HEK293T (cell line): ENCODE measurements at places on chromosomes 4 and X.

DNA sequence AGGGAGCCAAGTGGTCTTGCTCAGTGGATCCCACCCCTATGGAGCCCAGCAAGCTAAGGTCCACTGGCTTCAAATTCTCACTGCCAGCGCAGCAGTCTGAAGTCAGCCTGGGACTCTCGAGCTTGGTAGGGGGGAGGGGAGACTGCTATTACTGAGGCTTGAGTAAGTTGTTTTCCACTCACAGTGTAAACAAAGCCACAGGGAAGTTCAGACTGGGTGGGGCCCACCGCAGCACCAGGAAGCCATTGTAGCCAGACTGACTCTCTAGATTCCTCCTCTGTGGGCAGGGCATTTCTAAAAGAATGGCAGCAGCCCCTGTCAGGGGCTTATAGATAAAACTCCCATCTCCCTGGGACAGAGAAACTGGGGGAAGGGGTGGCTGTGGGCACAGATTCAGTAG, 721.0 kb upstream of the NDST4 start:
- no peak for DNase-seq

- DNase-seq: no peak
Measured at GRCh38 chr4:77652237-77652897, 46.7 kb downstream of the CXCL13 start.

GRCh38 chrX:100819534-100819836, 706 bp upstream of the CSTF2 start:
- no peak for DNase-seq

DNA sequence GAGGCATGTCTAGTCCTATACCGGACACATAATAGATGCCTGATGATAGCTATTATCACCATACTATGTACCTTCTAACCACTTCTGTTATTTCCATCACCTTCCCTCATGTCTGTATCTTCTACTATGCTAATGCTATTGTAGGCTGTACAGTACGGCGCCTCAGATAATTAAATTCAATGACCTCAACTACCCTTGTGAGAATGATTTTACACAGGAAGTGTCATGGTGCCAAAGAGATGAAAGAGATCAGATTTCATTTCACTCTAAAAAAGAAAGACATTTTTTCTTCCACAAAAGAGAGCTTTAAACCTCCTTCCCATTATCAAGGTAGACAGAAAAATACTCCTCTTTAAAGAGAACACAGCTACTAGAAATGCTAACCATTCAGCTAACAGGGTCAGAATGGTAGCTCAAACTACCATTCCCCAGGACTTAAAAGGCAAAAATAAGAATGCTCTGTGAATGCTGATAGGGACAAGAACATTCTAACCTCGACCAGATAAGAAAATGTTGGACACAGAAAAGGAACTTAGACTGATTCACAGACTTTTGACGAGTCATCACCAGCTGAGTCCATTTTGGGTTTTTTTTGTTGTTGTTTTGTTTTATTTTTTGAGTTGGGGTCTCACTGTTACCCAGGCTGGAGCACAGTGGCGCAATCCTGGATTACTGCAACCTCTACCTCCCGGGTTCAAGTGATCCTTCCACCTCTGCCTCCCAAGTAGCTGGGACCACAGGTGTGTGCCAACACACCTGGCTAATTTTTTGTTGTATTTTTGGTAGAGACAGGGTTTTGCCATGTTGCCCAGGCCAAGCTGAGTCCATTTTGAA, 99.2 kb upstream of the RAPGEF2 start:
- DNase-seq: no peak

DNA sequence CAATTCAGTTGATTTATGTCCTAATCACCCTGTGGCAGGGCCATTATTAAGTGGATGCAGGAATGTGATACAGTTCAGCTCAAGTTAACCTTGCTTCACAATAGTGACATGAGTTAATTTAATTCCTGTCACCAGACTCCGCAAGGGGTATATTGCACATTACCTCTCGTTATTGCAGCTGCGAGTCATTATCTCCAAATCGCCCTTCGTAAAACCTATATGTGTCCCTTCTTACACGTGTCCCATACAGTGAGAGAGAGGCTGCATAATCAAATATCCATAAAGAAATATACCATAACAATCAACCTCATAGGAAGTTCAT, 369.9 kb upstream of the ANXA10 start:
- DNase-seq: no peak

DNA sequence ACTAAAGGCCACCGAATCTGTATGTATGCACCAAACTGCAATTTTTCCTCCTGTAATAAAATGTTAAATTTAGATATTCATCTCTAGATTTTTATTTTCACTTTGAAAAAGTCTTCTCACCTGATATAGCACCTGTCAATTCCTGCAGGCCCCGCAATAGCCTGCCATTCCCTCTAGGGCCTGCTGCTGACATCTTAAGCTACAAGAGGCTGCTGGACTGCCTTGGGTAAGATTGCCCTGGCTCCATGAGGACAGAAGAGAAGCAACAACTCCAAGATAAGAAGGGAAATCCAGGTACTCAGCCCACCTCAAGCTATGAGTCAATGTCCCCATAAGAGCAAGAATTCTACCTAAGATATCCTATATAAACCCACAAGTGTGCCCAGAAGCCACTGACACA, 230.2 kb upstream of the AGTR2 start:
- DNase-seq: no peak
